ENCODE measurements at places on chromosomes 4 and X.

DNA sequence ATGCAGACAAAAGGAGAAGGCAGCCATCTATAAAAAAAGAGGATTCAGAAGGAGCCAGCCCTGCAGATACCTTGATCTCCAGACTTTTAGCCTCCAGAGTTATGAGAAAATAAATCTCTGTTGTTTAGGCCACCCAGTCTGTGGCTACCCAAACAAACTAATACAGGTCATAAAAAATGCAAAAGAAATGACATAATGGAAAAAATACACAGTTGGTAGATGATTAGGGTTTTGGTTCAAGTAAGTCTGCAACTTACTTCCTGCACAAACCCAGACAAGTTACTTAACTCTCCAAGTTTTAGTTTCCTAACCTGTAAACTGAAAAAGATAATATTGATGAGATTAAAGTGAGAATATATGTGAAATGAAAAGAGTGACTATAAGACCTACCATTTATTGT lies 11.3 kb downstream of the QDPR start:
- no peak for DNase-seq

DNA sequence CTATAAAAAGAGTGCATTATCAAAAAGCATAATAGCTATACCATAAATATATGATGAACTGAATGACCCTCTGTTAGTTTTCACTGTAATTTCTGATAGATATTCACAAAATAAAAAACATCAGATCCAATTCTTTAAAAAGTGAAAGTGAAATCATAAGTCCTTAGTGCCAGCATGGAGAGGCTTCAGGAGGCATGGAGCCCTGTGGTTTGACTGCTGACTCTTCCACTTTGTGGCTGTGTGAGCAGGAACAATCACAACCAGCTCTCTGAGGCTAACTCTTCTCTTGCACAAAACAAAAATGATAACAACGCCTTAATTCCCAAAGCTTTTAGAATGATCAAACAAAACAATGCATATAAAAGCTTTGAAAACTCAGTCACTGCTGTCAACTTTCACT lies 1143.9 kb downstream of the PDHA2 start:
- no peak for DNase-seq

GRCh38 chr4:111798840-111799239 lies 346.4 kb upstream of the FAM241A start:
- no peak for DNase-seq

- no peak for DNase-seq
These were observed 677.5 kb downstream of the DMD start for GRCh38 chrX:32533848-32534247.

GRCh38 chrX:16479206-16479869 lies 170.6 kb upstream of the S100G start:
- DNase-seq: no peak

DNA sequence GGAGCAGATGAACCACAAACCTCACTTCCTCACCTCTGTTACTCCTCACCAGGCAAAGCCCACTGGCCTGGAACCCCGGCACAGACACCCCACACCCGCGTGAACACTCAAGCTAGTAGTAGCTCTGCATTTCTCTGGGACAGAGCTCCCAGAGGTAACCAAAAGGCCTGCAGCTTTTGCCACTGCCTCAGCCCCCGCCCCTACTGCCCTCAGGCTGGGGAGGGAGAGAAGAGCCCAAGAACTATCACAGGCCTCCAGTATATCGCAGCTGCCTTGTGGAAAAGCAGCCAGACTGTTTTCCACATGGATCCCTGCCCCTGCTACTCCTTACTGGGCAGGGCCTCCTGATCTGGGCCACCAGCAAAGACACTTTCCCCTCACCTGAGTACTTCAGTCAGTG lies 728.7 kb upstream of the ACTRT1 start:
- DNase-seq: no peak

- DNase-seq: peak; percentile 1
These were observed 50.7 kb downstream of the MXRA5 start for GRCh38 chrX:3295731-3296130.

GRCh38 chr4:185479507-185479971 lies 8.0 kb upstream of the CCDC110 start:
- no peak for DNase-seq

DNA sequence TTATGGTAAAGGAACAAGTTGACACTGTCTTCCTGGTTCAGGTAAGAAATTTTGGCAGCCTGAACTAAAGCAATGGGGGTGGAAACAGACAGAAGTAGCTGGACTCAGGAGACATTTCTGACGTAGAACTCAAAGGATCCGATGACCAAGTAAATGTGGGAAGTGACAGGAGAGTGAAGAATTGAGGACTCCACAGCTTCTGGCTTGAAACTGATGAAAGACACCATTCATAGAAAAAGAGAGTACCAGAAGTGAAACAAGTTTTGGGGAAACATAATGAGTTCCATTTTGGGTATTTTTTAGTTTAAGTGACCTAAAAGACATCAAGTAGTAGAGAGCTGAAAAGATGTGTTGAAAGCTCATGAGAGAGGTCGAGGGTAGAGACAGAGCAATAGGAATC lies 5.7 kb downstream of the FAM120C start:
- no peak for DNase-seq

DNA sequence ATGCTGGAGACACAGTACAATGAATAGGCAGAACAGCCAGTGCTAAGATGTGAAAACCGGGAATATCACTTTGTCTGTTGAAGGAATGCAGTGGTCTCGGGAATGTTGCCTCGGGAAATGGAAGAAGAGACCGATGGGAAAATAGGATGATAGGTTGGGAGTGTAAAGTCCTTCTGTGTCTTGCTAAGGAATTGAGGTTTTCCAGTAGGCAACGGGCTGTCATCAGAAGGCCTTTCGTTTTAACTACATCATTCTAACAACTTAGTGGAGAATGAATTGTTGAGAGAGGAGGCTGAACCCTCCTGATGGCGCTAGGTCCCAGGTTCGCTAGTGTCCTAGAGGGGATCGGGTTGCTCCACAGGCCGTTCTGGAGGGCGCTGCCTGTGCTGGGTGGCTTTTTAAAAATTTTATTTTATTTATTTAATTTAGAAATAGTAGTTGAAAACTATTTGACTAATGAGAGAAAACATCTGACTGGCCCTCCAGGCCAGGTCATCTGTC lies 730 bp downstream of the VBP1 start:
- DNase-seq: peak; percentile 4

DNA sequence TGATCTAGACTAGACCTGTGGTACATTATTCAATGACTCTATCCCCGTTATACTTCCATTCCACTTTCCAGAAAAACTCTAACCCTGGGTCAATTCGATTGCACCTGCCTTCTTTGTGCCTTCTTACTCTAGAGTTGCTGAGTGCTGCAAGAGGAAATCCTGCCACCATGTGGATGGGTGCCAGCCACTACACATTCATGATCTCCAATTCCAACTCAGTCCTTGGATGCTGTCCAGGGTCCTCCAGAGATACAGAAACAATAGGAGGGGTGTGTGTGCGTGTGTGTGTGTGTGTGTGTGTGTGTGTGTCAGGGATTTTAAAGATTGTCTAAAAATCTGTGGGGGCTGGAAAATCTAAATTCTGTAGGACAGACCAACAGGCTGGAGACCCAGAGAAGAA lies 42.9 kb upstream of the INTS6L start:
- DNase-seq: peak; percentile 4

GRCh38 chrX:136380010-136380769 lies 79.4 kb downstream of the ADGRG4 start:
- DNase-seq: no peak

GRCh38 chr4:128570387-128570975 lies 239.0 kb upstream of the JADE1 start:
- DNase-seq: no peak

DNA sequence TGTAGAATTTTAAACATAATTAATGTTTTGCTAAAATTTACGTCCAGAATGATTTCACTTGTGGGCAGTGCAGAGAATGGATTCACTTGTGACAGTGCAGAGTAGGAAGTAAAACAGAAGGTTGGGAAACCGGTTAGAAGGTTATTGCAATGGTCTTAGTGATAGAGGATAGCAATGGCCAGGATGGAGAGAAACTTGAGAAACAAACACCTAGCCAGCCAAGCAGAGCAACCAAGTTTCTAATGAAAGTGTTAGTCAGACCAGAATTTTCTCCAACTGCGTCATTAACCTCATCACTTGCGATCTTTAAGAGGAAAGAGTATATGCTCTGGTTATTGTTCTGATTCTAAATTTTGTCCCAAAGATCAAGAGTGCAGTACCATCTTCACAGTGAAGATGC lies 50.0 kb upstream of the TBC1D9 start:
- DNase-seq: no peak

- no peak for DNase-seq
These were observed 25.9 kb upstream of the LNX1 start for GRCh38 chr4:53617101-53617680.

- DNase-seq: no peak
These were observed 774.0 kb upstream of the POU3F4 start for GRCh38 chrX:82734140-82734539.

DNA sequence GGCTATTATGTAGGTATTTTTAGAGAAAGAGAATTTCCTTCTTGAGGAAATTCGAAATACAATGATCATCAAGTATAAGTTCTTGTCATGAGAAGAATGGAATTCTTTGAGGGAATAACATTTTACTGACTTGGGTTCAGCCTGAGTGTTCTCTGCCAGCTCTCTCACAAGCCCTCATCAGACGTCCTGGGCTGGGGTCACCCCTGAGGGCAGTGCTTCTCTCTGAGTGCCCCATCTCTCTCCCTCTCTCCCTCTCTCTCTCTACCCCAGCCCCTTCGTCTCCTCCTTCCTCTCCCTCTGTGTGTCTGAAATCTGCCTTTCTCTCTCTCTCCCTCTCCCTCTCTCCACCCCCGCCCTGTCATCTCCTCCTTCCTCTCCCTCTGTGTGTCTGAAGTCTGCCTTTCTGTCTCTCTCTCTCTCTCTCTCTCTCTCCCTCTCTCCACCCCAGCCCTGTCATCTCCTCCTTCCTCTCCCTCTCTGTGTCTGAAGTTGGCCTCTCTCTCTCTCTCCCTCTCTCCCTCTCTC lies 241.7 kb upstream of the PSAPL1 start:
- no peak for DNase-seq

DNA sequence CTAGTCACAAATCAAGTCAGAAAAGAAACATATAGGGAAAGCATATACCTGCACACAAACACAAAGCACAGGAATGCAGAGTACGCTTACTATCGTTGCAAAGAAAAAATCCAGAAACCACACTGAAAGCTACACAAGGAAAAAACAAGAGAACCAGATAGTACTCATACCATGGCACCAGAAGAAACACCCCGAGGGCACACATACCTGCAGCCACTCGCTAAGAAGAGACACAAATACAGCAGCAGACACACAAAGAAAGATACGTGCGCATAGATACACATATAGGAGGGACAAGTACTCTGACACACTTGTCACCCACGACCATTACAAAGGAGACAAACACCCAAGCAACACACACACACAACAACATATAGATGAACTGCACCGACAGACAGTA lies 1.4 kb upstream of the SLC38A5 start:
- no peak for DNase-seq

DNA sequence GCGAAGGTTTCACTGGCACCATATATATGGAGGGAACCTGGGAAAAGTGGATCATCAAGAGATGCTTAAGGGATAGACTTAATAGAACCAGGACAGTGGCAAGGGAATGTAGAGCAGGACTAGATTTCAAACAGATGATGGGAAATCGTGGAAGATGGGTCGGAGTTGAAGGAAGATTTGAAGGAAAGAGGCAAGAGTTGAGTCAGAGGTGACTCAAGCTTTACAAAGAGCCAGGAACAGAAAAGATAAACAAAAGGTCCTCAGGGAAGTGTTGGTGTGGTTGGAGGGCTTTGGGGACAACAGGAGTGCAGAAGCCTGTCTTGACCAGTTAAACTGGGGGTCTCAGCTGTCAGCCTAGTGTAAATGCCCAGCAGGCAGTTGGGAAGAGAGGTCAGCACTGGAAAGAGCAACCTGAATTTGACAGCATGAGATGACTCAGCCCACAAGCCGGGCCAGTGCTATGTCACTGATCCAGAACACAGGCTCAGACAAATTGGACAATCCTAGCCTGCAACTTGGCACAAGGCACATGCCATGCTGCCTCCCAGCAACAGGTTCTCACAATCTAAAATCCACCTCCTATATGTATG lies 230.5 kb downstream of the IDS start:
- no peak for DNase-seq

GRCh38 chr4:101103381-101104142 lies 243.8 kb downstream of the PPP3CA start:
- DNase-seq: no peak

- no peak for DNase-seq
These were observed 73.1 kb downstream of the FBXO8 start for GRCh38 chr4:174210354-174210753.

DNA sequence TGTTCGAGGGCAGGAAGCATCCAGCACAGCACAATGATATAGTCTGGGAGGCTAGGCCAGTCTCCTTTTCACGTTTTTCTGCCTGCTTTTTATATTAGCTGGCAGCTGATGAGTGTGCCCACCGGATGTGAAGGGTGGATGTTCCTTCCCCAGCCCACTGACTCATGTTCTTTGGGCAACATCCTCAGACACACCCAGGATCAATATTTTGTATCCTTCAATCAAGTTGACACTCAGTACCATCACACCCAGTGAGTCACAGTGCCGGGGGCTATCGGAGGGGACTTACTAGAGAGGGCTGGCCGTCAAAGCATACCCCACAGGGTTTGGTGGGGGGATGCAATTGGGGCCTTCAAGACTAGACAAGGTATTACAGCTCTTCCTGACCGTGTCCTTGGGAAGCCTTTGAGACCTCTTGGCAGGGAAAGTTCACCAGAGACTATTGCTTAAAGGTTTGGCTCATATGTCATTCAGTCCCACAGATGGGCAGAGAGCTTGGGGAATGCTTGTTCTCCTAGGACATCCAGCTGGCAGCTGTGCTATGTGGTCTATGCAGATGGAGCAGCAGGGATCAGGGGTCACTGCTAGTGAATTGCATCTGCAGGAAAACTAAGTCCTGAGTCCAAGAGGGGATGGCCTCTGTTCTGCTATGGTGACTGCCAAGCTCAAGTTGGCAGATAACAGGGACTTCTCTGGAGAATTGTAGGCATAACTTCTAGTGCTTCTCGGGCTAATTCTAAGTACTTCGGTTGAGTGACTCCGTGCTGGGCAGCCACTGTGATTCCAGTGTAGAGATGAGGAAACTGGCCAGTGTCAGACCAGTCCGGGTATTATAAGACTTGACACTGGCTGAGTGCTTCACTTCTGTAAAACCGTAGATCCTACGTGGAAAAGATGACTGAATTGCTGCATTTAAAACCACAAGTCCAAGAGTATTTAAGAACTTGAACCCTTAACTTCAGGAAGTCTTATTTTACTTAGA lies 12.9 kb upstream of the WDR1 start:
- no peak for DNase-seq

GRCh38 chrX:40573763-40574162 lies 7.0 kb upstream of the ATP6AP2 start:
- no peak for DNase-seq
